ENCODE measurements at places on chromosomes 11 and 22.

DNA sequence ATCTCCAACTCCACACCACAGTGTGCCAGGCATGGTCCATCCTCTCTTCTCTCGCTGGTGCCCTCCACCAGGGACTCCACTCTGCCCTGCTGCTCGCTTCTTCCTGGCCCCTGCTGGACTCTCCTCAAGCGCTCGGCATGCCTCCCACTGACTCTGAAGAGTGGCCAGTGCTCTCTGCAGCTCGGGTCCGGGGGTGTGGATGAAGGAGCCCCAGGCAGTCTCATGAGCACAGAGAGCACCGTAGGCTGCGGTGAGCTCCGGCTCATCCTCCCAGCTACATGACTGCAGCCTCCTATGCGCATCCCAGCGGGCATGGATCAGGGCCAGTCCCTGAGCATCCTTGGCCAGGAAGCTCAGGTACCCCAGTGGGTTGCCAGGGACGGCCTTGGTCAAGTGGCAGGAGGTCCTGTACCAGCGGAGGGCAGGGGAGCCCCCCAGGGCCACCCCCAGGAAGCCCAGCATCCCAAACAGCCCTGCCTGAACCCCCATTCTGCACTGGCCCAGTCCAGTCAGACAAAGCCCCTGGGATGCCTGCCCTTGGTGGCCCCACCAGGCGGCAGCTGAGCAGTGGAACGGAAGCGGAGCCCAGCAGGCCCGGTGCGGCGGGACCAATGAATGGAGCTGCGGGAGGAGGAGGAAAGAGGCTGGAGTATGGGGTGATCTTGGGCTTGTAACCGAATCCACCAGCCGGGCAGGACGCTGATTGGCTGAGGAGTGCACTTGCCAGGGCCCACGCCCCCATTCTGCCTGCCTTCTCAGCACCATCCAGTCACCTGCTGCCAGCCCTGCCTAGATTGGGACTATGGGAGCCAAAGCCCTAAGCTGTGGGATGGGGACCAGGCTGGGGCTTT lies at the start of gene PLA2G3:
Gene PLA2G3 (minus strand): TSS at position 643 of the 851 bp plus-strand sequence. CDS start 154 bp downstream, at position 489.
- DNase-seq = no peak

DNA sequence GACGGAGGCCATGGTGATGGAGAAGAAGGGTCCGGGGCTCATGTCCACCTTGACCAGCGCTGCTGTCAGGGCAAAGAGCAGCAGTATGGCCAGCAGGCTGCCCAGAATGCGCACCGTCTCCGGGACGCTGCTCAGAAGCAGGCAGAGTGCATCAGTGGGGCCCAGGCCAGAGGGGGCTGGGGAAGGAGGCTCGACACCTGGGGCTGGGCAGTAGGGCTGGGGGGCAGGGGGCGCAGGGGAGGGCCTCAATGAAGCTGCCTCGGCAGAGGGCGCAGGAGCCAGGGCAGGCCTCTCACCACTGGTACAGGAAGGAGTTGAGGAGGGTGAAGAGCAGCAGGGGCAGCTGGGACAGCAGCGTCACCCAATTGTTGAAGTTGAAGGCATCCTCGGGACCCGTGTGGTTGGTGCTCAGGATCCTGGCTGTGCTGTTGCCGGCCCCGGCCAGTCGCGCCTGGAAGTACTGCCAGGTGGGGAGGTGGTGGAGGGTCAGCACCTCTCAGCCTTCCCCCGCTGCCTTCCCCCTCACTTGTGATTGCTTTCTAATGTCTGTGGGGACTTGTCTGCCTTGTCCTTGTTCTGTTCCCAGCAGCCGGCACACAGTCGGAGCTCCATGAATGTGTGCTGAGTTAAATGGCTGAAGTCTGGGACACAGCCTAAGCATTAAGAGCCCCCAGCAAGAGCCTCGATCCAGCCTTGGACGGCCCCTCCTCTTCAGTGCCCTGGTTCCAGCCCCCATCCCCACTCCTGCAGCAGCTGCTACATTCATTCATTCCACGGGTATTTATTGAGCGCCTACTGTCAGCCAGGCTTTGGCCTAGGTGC lies 2.3 kb downstream of the SLC29A2 start:
- DNase-seq = no peak

DNA sequence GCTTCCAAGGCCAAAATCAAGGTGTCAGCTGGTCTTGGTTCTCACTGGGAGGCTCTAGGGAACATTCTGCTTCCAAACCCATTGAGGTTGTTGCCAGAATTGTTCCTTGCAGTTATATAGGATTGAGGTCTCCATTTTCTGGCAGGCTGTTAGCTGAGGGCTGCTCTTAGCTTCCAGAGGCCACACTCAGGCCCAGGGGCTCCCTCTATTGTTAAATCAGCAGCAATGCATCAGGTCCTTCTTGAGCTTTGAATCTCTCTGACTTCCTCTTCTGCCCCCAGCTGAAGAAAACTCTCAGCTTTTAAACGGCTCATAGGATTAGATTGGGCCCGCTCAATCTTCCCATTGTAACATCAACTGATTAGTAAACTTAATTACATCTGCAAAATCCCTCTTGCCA lies 39.3 kb upstream of the BSX start:
- peak; percentile 29 for DNase-seq

- DNase-seq = no peak
These were observed 12.8 kb downstream of the WT1 start for GRCh38 chr11:32422545-32422944.

DNA sequence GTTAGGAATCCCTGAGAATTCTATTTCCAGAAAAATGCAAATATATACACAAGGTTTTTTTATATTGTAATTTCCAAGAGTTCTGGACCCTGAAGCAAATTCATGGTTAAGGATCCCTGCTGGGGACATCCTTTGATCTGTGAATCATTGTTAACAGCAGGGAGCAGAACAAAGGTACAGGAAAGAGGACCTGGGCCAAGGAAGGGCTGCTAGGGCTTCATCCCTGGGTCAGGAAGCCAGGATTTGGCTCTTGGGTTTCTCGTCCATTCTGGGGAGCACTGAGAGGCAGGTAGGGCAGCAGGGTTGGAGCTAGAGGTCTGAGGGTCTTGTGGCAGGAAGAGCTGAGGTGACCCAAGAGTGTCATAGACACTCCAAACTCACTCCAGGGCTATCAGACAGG lies 10.2 kb upstream of the OAF start:
- DNase-seq = no peak

GRCh38 chr22:38230108-38230825 lies 28.5 kb downstream of the MAFF start:
- DNase-seq = no peak

DNA sequence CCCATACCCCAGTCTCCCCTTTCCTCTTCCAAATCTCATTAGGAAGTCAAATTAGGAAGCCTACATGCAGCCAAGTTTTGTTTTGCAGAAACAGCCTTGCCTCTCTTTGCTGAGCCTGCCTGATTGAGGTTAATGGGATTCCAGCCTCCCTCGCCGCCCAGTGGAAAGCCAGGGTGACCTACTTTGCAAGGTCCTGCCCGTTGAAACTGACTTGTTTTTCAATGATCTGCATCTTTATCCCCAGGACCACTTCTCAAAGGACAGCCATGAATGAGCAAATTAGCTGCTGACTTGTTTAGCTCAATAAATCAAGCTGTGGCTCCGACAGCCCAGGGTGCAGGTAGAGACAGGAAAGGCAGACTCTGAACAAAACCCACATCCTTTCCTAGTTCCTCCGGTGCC lies 110.4 kb downstream of the RRAS2 start:
- DNase-seq = no peak

- no peak for DNase-seq
These were observed 1.3 kb downstream of the TIGD3 start for GRCh38 chr11:65355776-65356393.

- no peak for DNase-seq
These were observed 32.5 kb upstream of the LMO2 start for GRCh38 chr11:33924341-33924740.

- no peak for DNase-seq
These were observed 6.9 kb downstream of the GP1BB start for GRCh38 chr22:19730198-19730597.

GRCh38 chr11:60367009-60367408 lies 11.3 kb upstream of the MS4A7 start:
- DNase-seq = no peak

GRCh38 chr11:80831374-80831773 lies 1390.5 kb upstream of the TENM4 start:
- no peak for DNase-seq

DNA sequence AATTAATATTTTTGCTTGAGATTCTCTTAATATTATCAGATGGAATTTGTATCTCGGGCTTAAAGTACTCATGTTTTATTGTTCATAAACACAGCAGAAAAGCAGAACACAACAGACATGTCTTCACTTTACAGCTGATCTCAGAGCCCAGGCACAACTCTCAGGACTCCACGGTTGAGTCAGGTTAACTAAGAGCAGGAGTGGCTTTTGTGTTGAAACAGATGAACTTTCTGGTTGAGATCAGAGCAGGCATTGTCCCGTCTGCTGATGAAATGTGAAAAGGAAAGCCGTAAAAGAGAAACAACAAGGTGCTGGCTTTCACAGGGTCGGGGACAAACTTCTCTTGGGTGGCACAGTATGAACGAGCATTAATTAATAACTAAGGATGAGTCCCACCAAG lies 49.0 kb downstream of the JHY start:
- no peak for DNase-seq
